B cell (primary cell): ENCODE measurements at places on chromosomes 1 and 21. TPM values are rescaled to one million over a fixed set of nuclear protein-coding genes. Genes with fewer than 3 reads are reported as not detected.

Gene CAMK1G
- not detected in 2 replicates for polyA plus RNA-seq

Gene SLC9C2
- not detected in 2 replicates for polyA plus RNA-seq

Gene KIF1B
- polyA plus RNA-seq, result 3.1 and 3.5 TPM in 2 replicates

Gene PADI3
- polyA plus RNA-seq, result not detected in 2 replicates

Gene H6PD
- 9.6 and 11.3 TPM in 2 replicates for polyA plus RNA-seq

Gene CLCA2
- not detected in 2 replicates for polyA plus RNA-seq

Gene KCNQ4
- 0.16 and 0.35 TPM in 2 replicates for polyA plus RNA-seq

Gene CNKSR1
- polyA plus RNA-seq, result 5.8 and 8.8 TPM in 2 replicates

Gene TMPRSS3
- 0.07 and 0.10 TPM in 2 replicates for polyA plus RNA-seq

Gene AMIGO1
- polyA plus RNA-seq, result 0.19 and 0.20 TPM in 2 replicates

Gene SLC22A15
- polyA plus RNA-seq, result 1.7 and 3.9 TPM in 2 replicates

Gene MMEL1
- polyA plus RNA-seq, result not detected in 2 replicates

Gene RASAL2
- polyA plus RNA-seq, result 0.03 TPM in 1 of 2 replicates, not detected in the other
